ENCODE measurements at places on chromosomes 7 and 10.

GRCh38 chr10:83333566-83333965, 805.7 kb upstream of the GHITM start:
- DNase-seq: no peak

DNA sequence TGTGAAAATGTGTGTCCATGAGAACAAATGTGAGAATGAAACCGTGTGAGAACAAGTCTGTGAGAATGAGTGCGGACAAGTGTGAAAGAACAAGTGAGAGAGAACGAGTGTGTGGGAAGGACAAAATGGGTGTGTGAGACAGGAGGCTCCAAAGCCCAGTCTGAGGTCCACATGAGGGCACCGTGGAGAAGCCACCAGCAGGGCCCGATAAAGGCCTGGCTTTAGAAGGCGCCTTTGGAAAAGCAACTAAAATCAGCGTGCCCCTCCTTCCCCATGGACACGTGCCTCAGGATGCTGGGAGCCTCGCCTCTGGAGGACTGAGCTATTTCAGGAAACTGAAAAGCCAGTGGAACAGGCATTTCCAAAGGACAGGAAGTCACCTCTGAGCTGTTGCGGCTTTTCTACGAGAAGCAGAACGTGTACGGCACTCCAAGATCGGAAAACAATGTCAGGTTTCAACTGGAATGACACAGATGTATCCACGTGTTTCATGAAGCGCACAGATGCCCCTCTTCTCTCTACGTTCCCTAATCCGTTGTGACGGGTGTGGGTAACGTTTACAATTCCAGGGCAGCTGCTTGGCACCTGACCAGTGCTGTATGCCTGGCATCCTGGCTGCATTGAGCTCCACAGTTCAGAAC, 46.4 kb downstream of the ESYT2 start:
- DNase-seq: no peak

DNA sequence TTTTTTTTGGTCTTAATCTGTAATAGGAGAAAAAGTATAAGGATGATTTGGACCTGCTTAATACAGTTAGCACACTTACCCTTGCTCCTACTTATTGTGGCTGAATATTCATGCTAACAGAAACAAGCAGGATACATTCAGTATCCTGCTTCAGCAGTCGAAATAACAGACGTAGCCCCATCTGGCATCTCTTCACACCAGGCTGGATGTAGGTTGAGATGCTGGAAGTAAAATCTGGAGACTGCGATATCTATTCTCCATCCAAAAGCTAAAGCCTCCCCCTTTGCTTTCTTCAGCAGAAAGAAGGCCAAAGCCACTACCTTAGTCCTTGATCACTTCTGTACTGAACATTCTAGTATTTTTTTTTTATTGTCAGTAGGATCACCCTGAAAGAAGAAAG, 537.4 kb downstream of the AUTS2 start:
- no peak for DNase-seq

GRCh38 chr10:61139592-61139953, 195.6 kb upstream of the RHOBTB1 start:
- no peak for DNase-seq

GRCh38 chr7:111140091-111140865, 49.4 kb downstream of the LRRN3 start:
- no peak for DNase-seq

DNA sequence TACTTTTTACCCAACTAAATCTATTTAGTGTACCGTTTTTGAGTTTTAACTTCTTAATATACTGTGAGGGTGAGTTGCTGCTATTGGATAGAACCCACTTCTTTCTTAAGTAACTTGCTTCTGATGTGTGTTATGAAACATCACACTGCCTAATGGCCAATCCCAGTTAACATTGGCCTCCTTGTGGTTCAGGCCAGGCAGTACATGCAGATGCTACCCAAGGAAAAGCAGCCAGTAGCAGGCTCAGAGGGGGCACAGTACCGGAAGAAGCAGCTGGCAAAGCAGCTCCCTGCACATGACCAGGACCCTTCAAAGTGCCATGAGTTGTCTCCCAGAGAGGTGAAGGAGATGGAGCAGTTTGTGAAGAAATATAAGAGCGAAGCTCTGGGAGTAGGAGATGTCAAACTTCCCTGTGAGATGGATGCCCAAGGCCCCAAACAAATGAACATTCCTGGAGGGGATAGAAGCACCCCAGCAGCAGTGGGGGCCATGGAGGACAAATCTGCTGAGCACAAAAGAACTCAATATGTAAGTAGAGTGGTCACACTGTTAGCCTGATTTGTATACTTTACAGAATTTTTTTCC, 39.7 kb downstream of the TES start:
- no peak for DNase-seq

DNA sequence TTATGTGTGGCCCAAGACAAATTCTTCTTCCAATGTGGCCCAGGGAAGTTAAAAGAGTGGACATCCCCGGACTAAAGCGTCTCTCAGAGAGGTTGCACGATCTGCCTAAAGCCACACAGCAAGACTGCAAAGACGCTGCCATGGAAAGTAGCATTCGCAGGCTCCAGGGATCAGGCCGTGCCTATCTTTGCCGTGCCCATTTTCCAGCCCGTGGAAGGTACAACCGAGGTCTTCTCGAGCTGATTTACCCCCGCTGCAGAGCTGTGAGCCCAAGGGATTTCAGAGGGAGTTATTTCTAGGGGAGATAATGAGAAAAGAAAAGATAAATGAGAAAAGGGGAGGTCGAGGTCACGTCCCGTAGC, 1.0 kb upstream of the NYAP1 start:
- DNase-seq: no peak

- DNase-seq: no peak
Observed at GRCh38 chr10:13399236-13399635, 51.1 kb upstream of the SEPHS1 start.

DNA sequence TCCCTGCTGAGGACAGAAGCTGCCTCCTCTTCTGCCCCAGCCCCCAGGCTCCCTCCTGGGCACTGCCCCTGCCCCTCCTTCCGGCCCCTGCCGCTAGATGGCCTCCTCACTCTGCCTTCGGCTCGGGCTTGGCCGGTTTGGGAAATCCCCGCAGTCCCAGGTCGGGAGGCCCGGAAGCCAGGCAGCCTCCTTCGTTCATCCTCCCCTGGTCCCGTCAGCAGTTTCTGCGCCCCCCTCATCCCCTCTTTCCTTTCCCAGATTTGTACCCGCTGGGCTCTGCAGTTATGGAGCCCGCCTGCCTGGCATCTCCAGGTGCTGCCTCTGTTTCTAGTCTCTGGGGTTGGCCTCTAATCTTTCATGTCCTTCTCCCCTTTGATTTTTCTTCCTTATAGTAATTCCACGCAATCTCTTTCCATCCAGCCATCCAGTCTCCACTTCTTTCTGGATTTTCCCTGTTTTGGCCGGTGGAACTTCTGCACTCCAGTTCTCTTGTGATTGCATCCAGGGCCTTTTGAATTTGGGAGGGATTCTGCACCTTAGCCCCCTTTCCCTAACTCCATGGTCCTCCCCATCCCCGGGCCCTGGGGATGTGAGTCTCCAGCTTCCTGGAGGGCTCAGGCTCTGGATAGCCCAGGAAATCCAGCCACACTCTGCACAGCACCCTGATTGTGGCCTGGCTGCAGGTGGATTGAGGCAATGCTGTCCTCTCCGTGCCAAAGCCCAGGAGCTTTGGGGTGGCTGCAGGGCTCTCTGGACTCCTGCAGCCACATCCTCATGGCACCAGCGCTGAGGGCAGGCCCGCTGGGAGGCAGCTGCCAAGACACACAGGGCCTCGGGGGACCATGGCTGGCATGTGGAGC, 3.3 kb upstream of the SHH start:
- DNase-seq: no peak

- DNase-seq: no peak
Observed at GRCh38 chr7:124689523-124689922, 76.1 kb downstream of the GPR37 start.

DNA sequence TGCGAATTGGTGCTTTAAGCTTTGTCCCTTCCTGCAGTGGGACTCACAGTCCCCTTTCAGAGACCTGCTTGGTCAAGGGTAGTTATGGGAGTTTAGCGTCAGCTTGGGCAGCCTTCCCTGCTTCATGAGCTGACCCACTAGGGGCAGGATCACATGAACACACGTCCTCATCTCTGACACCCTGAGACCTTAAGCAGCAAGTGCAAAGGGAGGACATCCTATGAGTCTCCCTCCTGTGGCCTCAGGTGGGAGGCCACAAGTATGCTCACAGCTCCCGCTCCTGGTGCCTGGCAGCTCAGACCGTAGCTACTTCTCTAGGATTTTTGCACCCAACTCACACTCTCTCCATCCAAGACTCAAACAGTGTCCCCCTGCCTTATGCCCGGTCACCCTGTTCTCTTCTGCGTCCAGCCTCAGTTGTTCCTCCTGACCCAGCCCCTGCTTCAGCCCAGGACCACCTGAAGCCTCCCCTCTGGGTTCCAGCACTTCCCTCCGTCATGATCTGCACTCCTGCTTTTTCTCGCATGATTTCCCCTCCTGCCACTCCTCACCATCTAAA, 136.6 kb upstream of the FAM20C start:
- DNase-seq: no peak

All from effector memory CD4-positive, alpha-beta T cell (primary cell).